ENCODE measurements at places on chromosomes 11 and 22. TPM values are rescaled to one million over a fixed set of nuclear protein-coding genes. Genes with fewer than 3 reads are reported as not detected.

GRCh38 chr11:15175831-15176230, 61.1 kb downstream of the INSC start:
- DNase-seq, result no peak

DNA sequence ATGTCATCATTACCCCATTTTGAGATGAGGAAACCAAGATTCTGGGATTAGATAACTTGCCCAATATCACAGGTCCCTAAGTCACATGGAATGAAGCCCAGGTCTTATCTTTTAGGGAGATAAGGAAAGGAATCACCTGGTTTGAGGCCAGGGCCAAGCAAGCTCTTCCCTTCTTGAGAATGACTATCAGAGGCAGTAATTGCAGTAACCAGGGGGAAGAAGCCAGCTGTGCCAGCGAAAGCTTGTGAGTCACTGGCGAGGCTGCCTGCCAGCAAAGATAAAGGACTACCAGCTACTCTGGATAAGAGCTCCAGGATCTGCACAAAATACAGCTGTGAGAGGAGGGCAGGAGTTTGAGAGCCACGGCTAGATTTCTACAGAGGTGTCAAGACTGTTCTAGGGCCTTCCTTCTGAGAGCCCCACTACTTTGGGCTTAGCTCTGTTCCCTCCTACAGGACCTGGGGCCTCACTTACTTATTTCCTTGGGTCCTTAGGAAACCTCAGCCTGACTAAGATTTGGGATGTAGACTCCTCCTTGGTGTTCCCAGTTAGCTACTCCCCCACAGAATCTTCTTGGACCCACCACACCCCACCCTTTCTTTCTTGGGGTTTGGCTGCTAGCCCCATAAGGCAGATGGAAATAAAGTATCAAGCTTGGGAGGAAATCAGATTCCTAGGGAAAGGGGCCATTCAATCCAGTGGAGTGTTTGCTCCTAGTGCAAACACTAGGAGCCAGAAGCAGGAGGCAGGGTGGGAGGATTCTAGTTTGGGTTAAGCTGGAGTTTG, 9.7 kb upstream of the CCKBR start:
- DNase-seq, result peak; percentile 67

DNA sequence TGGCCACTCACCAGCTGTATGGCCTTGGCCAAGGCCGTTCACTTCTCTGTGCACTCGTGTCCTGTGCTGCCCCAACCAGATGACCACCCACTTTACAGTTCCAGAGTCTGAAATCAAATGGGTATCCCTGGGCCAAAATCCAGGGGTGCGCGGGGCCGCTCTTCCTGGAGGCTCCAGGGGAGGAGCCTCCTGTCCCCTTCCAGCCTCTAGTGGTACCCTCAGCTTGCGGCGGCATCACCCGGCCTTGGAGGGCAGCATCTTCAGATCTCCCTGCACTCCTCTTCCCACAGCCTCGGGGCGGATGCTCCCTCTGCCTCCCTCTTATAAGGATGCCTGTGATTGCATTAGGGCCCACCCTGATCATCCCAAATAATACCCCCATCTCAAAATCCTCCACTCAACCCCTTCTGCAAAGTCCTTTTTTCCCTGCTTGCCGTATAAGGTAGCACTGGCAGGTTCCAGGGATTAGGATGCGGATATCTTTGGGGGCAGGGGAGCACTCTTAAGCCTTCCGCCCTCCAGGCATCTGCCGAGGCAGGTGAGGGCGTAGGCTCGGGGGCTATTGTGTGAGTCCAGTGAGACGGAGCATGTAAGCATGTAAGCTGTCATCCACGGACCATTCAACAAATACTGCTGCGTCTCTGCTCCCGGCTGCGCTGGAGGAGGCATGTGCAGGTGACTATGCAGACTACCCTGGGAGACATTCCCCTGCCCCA, 24.4 kb upstream of the SHISAL1 start:
- no peak for DNase-seq

- no peak for DNase-seq
Measured at GRCh38 chr22:48145738-48146137, 1383.3 kb downstream of the TBC1D22A start.

GRCh38 chr11:19301361-19301760, 60.6 kb upstream of the E2F8 start:
- DNase-seq, result no peak

Gene IGF2
- 473 TPM for total RNA-seq

DNA sequence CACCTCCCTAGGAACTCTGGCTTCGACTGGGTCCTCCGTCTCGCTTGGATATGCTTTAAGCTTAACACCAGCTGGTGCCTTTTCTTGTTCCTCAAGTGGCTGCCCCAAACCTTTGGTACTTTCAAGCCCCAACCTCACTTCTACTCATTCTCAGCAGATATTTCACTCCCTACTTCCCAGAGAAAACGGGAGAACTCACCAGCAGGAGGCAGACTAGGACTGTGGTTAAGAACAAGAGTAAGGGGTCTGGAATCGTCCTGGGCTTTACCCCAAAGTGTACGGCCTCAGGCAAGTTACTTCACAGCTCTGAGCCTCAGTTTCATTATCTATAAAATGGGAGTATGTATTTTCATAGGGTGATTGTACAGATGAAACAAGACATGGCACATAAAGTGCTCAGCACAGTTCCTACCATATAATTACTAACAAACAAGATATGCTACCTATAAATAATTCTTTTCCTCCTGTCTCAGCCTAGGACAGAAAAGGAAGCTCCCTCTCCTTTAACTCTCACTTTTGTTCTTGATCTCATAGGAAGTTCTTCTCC, 37.8 kb downstream of the PAMR1 start:
- DNase-seq, result peak; percentile 68

Gene OR8G1
- total RNA-seq, result not detected

DNA sequence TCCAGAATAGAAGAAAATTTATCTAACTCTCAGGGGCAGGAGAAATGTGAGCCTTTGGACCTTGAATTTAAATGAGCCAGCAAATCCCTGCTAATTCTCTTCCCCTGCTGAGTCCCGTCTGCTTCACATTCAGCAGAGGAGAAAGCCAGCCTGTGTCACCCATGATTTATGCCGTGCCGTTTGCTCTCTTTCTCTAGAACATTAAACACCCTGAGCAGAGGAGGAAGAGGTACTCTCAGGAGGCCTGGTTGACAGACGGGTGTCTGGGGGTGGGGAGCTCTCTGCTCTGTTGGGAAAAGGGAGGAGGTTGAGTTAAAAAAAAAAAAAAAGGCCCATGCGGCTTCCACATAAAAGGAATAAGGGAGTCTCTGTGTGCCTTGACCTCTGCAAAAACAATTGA, 11.3 kb upstream of the MTMR3 start:
- DNase-seq, result no peak

Measured in sciatic nerve (tissue), 2 donors.